Purkinje cell (primary cell): ENCODE measurements at places on chromosomes 12 and 14. TPM values are rescaled to one million over a fixed set of nuclear protein-coding genes. Genes with fewer than 3 reads are reported as not detected.

The FOXN4 gene
- polyA plus RNA-seq: 0.40 TPM in 1 of 2 replicates, not detected in the other

The SERPINA5 gene
- polyA plus RNA-seq: not detected in 2 replicates

The KIF5A gene
- polyA plus RNA-seq: 24.5 and 60.6 TPM in 2 replicates

The CD4 gene
- polyA plus RNA-seq: 0.27 and 1.4 TPM in 2 replicates

The ST8SIA1 gene
- polyA plus RNA-seq: 25.2 and 57.8 TPM in 2 replicates

The TMTC3 gene
- 26.2 and 32.2 TPM in 2 replicates for polyA plus RNA-seq

The SUOX gene
- 10.7 and 20.8 TPM in 2 replicates for polyA plus RNA-seq

The RIMBP2 gene
- polyA plus RNA-seq: 6.8 and 7.0 TPM in 2 replicates

The BMP4 gene
- 1.2 TPM in 1 of 2 replicates, not detected in the other for polyA plus RNA-seq

The C3AR1 gene
- not detected in 2 replicates for polyA plus RNA-seq

The TMTC1 gene
- polyA plus RNA-seq: 43.2 and 49.8 TPM in 2 replicates

The P2RX2 gene
- not detected in 2 replicates for polyA plus RNA-seq

The RNASE3 gene
- 2.3 TPM in 1 of 2 replicates, not detected in the other for polyA plus RNA-seq

The CRIP2 gene
- polyA plus RNA-seq: 8.8 and 28.4 TPM in 2 replicates

The GPR65 gene
- polyA plus RNA-seq: not detected in 2 replicates

The ANKS1B gene
- polyA plus RNA-seq: 104 and 116 TPM in 2 replicates

The TSPAN19 gene
- polyA plus RNA-seq: 5.3 and 9.8 TPM in 2 replicates

The HOXC10 gene
- polyA plus RNA-seq: not detected in 2 replicates

The SDR9C7 gene
- 0.54 TPM in 1 of 2 replicates, not detected in the other for polyA plus RNA-seq

The CCT2 gene
- 180 and 208 TPM in 2 replicates for polyA plus RNA-seq

The PNN gene
- polyA plus RNA-seq: 38.4 and 55.9 TPM in 2 replicates

The RERGL gene
- 3.9 and 4.0 TPM in 2 replicates for polyA plus RNA-seq

The MED13L gene
- polyA plus RNA-seq: 24.5 and 31.4 TPM in 2 replicates

The PTGER2 gene
- polyA plus RNA-seq: not detected in 2 replicates

The PDZRN4 gene
- 0.11 and 3.4 TPM in 2 replicates for polyA plus RNA-seq

The EVL gene
- 36.2 and 59.8 TPM in 2 replicates for polyA plus RNA-seq

The FAM222A gene
- 45.3 and 72.9 TPM in 2 replicates for polyA plus RNA-seq

The ALX1 gene
- not detected in 2 replicates for polyA plus RNA-seq

The CBLN3 gene
- 2.9 and 5.2 TPM in 2 replicates for polyA plus RNA-seq

The ADAMTS20 gene
- polyA plus RNA-seq: not detected in 2 replicates

The IRAK3 gene
- polyA plus RNA-seq: 2.1 and 2.6 TPM in 2 replicates

The KRT8 gene
- not detected in 2 replicates for polyA plus RNA-seq

The CCDC197 gene
- not detected in 2 replicates for polyA plus RNA-seq

The WNT5B gene
- polyA plus RNA-seq: not detected in 2 replicates

The HSP90B1 gene
- polyA plus RNA-seq: 426 and 432 TPM in 2 replicates

The KLRK1 gene
- polyA plus RNA-seq: not detected in 2 replicates

The TTC6 gene
- not detected in 2 replicates for polyA plus RNA-seq

The PROX2 gene
- polyA plus RNA-seq: 0.18 TPM in 1 of 2 replicates, not detected in the other

The TDRD9 gene
- 10.1 and 20.3 TPM in 2 replicates for polyA plus RNA-seq

The TMEM106C gene
- 38.4 and 43.6 TPM in 2 replicates for polyA plus RNA-seq

The SCNN1A gene
- polyA plus RNA-seq: not detected in 2 replicates

The CACNA2D4 gene
- polyA plus RNA-seq: not detected in 2 replicates

The SLC6A13 gene
- polyA plus RNA-seq: 3.5 and 6.5 TPM in 2 replicates

The POTEG gene
- not detected in 2 replicates for polyA plus RNA-seq

The SRRM4 gene
- 3.3 and 4.1 TPM in 2 replicates for polyA plus RNA-seq

The RAB15 gene
- 4.3 and 13.8 TPM in 2 replicates for polyA plus RNA-seq

The PAX9 gene
- polyA plus RNA-seq: 0.07 TPM in 1 of 2 replicates, not detected in the other

The KLRC1 gene
- 0.35 TPM in 1 of 2 replicates, not detected in the other for polyA plus RNA-seq

The ZNF740 gene
- 1.6 and 2.4 TPM in 2 replicates for polyA plus RNA-seq

The FGF23 gene
- not detected in 2 replicates for polyA plus RNA-seq
